ENCODE measurements at places on chromosomes 2 and 18. TPM values are rescaled to one million over a fixed set of nuclear protein-coding genes. Genes with fewer than 3 reads are reported as not detected.

ANKRD30BL gene
- not detected for polyA plus RNA-seq

GRCh38 chr2:162245061-162245460 lies 1.8 kb upstream of the FAP start:
- H3K36me3 ChIP-seq, result no peaks in the 10 kb centered on the region
- no peak overlapping the region for H3K27ac ChIP-seq
- H3K4me1 ChIP-seq, result no peaks in the 10 kb centered on the region
- no peak overlapping the region for H3K4me3 ChIP-seq
- peaks cover 9% of the 10 kb centered on the region for H3K27me3 ChIP-seq

ZNF521 gene
- not detected for polyA plus RNA-seq

GRCh38 chr2:224565452-224566035 lies 19.6 kb downstream of the CUL3 start:
- no peak overlapping the region for H3K27ac ChIP-seq
- no peaks in the 10 kb centered on the region for H3K27me3 ChIP-seq
- H3K4me1 ChIP-seq, result peaks cover 73% of the 10 kb centered on the region

GRCh38 chr18:57004366-57005121 lies 142.3 kb upstream of the BOD1L2 start:
- DNase-seq, result peak; percentile 3
- H3K36me3 ChIP-seq, result peaks cover 6% of the 10 kb centered on the region
- peak overlapping the region; percentile 82 for H3K27ac ChIP-seq
- H3K27me3 ChIP-seq, result no peaks in the 10 kb centered on the region

- no peak overlapping the region for H3K4me3 ChIP-seq
- no peaks in the 10 kb centered on the region for H3K36me3 ChIP-seq
- H3K4me1 ChIP-seq, result no peaks in the 10 kb centered on the region
- DNase-seq, result no peak
Observed at GRCh38 chr2:82494739-82495138, 1964.3 kb downstream of the SUCLG1 start.

- peaks cover 67% of the 10 kb centered on the region for H3K36me3 ChIP-seq
- peak overlapping the region; percentile 72 for H3K27ac ChIP-seq
- H3K27me3 ChIP-seq, result peaks cover 6% of the 10 kb centered on the region
- H3K4me1 ChIP-seq, result peaks cover 36% of the 10 kb centered on the region
- peak; percentile 28 for DNase-seq
- peak overlapping the region; percentile 83 for H3K4me3 ChIP-seq
Observed at GRCh38 chr2:8239531-8240088, 442.2 kb upstream of the ID2 start.

GRCh38 chr2:43057742-43058725 lies 168.4 kb downstream of the ZFP36L2 start:
- H3K4me1 ChIP-seq, result peaks cover 18% of the 10 kb centered on the region

GRCh38 chr2:236949089-236949905 lies 136.4 kb upstream of the COPS8 start:
- no peak for DNase-seq
- H3K4me1 ChIP-seq, result no peaks in the 10 kb centered on the region
- H3K4me3 ChIP-seq, result no peak overlapping the region
- H3K27me3 ChIP-seq, result peaks cover 10% of the 10 kb centered on the region
- no peaks in the 10 kb centered on the region for H3K36me3 ChIP-seq
- no peak overlapping the region for H3K27ac ChIP-seq

GRCh38 chr2:42245396-42245795 lies 76.2 kb downstream of the EML4 start:
- H3K36me3 ChIP-seq, result peaks cover 17% of the 10 kb centered on the region
- H3K27me3 ChIP-seq, result no peaks in the 10 kb centered on the region
- DNase-seq, result no peak

DNA sequence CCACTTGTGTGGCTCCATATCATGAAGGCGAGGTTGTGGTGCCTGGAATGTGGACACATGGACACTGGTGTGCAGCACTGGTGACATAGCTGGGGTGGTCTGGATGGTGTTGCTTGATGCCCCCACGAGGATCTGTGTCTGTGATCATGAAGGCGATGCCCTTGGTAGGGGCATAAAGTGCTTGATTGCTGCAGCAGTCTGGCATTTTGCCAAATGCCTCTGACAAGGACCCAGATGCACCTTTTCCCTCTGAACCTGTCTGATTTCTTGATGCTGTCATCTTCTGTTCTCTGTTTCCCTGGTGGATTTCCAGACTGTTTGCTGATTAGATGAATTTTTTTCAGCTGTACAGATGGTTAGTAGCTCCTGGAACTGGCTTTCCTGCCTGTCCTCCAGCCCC lies 752.0 kb upstream of the HS6ST1 start:
- no peaks in the 10 kb centered on the region for H3K36me3 ChIP-seq
- H3K27ac ChIP-seq, result no peak overlapping the region
- H3K4me3 ChIP-seq, result no peak overlapping the region
- no peaks in the 10 kb centered on the region for H3K27me3 ChIP-seq
- no peaks in the 10 kb centered on the region for H3K4me1 ChIP-seq

- H3K27me3 ChIP-seq, result peaks cover 2% of the 10 kb centered on the region
- H3K4me1 ChIP-seq, result no peaks in the 10 kb centered on the region
- DNase-seq, result no peak
- H3K27ac ChIP-seq, result no peak overlapping the region
Observed at GRCh38 chr2:166246901-166247300, 119.1 kb upstream of the SCN1A start.

GRCh38 chr2:174673440-174673839 lies 75.8 kb upstream of the WIPF1 start:
- H3K36me3 ChIP-seq, result peaks cover 26% of the 10 kb centered on the region
- no peak for DNase-seq
- peaks cover 30% of the 10 kb centered on the region for H3K4me1 ChIP-seq
- no peak overlapping the region for H3K27ac ChIP-seq

GRCh38 chr2:241951920-241952319 lies 82.4 kb downstream of the RTP5 start:
- no peak for DNase-seq
- no peak overlapping the region for H3K27ac ChIP-seq
- peaks cover 5% of the 10 kb centered on the region for H3K27me3 ChIP-seq

DNA sequence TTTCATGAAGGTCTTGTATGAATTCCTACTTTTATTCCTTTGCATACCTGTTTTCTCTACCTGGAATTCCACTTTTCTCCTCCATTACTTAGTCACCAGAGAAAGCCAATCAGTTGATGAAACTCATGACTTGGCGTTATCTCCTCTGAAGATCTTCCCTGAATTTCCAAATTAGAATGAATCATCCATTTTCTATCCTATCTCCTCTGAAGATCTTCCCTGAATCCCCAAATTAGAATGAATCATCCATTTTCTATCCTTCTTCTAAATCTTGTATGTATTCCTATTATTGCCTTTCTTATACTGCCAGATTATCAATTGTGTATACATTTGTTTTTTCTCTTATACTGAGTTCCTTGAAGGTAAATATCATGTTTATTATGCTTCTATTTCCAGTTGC lies 440.4 kb downstream of the CCDC85A start:
- no peak overlapping the region for H3K27ac ChIP-seq
- H3K27me3 ChIP-seq, result no peaks in the 10 kb centered on the region
- no peak overlapping the region for H3K4me3 ChIP-seq
- DNase-seq, result no peak

DNA sequence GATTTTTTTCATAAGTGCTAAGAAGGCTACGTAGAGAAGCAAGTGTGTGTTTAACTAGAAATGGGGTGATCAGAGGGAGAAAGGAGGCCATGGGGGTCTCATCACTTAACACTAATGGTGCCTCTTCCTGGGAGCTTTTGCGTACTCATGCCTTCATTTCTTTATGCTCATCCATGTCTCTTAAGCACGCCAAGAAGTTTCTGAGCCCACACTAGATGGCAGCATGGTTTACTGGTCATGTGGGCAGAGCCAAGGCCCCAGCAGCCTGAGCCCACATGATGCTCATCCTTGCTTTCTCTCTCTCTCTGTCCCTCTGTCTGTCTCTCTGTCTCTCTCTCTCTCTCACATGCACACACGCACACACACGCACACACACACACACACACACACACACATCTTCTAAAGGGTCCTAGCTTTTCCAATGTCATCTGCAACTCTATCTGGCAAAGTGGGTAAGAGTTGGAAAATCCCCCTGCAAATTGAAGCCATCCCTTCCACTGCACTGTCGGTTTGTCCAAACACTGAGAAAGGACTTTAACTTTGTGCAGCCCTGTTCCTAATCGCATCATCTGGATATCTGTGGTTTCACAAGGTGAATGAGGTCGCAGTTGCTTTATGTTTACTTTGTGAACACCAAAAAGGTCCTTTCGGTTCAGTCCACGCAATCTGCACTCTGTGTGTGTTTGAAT lies 137.1 kb upstream of the CCDC68 start:
- no peaks in the 10 kb centered on the region for H3K36me3 ChIP-seq
- no peak for DNase-seq
- peaks cover 3% of the 10 kb centered on the region for H3K27me3 ChIP-seq

DNA sequence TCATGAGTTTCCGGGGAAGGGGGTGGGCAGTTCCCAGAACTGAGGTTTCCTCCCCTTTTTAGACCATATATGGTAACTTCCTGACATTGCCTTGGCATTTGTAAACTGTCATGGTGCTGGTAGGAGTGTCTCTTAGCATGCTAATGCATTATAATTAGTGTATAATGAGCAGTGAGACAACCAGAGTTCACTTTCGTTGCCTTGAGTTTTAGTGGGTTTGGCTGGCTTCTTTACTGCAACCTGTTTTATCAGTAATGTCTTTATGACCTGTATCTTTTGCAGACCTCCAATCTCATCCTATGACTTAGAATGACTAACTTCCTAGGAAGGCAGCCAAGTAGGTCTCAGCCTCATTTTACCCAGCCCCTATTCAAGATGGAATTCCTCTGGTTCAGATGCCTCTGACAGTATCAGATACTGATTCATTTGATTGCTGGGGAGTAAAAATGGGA lies 447.3 kb downstream of the XIRP2 start:
- H3K4me3 ChIP-seq, result no peak overlapping the region
- H3K27me3 ChIP-seq, result no peaks in the 10 kb centered on the region

DNA sequence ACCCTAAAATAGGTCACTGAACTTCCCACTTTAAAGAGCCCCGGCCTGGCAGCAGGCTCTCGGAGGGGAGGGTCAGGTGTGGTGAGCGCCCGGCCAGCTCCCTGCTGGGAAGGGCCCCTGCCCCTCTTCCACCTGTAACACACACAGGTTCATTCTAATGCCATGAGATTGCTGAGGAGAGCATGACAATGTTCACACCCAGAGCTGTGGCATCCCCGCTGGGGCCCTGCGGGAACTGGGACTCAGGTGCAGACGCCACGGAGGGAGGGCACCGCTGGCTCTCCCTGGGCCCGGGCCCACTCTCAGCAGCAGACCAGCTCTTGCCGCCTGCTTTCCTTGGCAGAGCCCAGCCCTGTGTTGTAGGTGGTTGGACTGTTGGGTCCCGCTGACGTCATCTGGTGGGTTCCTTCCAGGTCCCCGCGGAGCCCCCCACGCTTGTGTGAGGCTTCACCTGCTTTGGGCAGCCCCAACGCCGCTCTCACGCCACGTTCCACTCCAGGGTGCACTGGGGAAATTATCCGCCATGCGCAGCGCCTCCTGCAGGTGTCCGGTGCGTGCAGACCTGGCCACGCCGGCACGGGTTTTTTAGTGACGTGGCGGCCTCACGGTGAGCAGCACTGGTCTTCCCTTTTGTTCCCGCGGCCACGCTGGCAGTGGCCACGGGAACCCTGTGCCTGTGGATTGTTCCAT lies 50.4 kb upstream of the KCNG2 start:
- DNase-seq, result no peak
- no peak overlapping the region for H3K4me3 ChIP-seq
- peaks cover 26% of the 10 kb centered on the region for H3K36me3 ChIP-seq
- H3K27ac ChIP-seq, result no peak overlapping the region
- H3K27me3 ChIP-seq, result peaks cover 4% of the 10 kb centered on the region

DNA sequence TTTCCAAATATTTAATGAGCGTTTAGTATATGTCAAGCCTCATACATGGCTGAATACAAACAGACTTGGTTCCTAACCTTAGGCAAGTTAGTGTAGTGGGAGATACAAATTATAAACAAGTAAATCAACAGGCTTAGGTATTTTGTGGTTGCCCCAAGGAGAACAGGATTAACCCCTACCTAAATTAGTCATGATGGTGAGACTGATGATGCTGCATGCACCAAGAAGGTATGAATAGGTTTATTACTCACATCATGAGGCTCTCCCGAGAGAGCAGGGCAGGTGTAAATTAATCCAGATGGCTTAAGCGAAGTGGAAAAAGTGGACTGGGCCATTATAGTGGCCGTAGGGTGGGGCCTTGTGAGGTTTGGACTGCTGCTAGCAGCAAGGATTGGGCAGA lies 118.1 kb upstream of the GCFC2 start:
- H3K4me1 ChIP-seq, result no peaks in the 10 kb centered on the region
- no peaks in the 10 kb centered on the region for H3K27me3 ChIP-seq
- no peaks in the 10 kb centered on the region for H3K36me3 ChIP-seq
- H3K4me3 ChIP-seq, result no peak overlapping the region
- no peak for DNase-seq

LAMA3 gene
- polyA plus RNA-seq, result not detected

KRTCAP3 gene
- polyA plus RNA-seq, result 0.63 TPM

- no peak for DNase-seq
- H3K27me3 ChIP-seq, result peaks cover 6% of the 10 kb centered on the region
- H3K4me3 ChIP-seq, result no peak overlapping the region
- H3K36me3 ChIP-seq, result peaks cover 12% of the 10 kb centered on the region
- H3K4me1 ChIP-seq, result peaks cover 35% of the 10 kb centered on the region
Observed at GRCh38 chr2:8529706-8530277, 152.1 kb upstream of the ID2 start.

MALL gene
- not detected for polyA plus RNA-seq

NYAP2 gene
- not detected for polyA plus RNA-seq

- no peak overlapping the region for H3K4me3 ChIP-seq
- no peak for DNase-seq
- no peaks in the 10 kb centered on the region for H3K27me3 ChIP-seq
- no peaks in the 10 kb centered on the region for H3K36me3 ChIP-seq
- H3K4me1 ChIP-seq, result no peaks in the 10 kb centered on the region
- H3K27ac ChIP-seq, result no peak overlapping the region
Observed at GRCh38 chr2:208142240-208142924, 3.6 kb downstream of the CRYGB start.

NIFK gene
- 35.6 TPM for polyA plus RNA-seq

DNA sequence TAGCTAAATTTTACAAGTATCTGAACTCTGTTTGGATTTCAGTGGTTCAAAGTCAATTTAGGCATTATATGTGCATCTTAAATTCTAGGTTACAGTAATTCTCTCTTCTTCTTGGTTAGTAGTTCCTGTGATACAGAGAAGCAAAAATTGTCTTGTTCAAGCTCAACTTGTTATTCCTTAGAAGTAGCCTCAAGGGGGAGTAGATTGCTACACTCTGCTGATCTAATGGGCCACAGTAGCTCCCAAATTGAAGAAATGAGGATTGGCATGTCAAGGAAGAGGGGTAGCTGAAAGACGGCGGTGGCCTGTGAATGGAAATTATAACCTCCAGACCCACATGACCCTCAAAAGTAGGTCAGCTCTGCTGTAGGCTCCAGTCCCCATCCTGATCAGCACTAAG lies 334.7 kb downstream of the HRH4 start:
- H3K4me1 ChIP-seq, result no peaks in the 10 kb centered on the region
- H3K27ac ChIP-seq, result no peak overlapping the region
- H3K36me3 ChIP-seq, result no peaks in the 10 kb centered on the region
- DNase-seq, result no peak
- H3K4me3 ChIP-seq, result no peak overlapping the region
- H3K27me3 ChIP-seq, result peaks cover 3% of the 10 kb centered on the region

TMEM169 gene
- polyA plus RNA-seq, result 1.0 TPM

GPR35 gene
- polyA plus RNA-seq, result 1.6 TPM

Data from immature natural killer cell (primary cell).